Stimulated activated CD8-positive, alpha-beta memory T cell treated with anti-CD3 and anti-CD28 coated beads, Interleukin-2, amount 100 ng/mL, for 1 hour (primary cell): ENCODE measurements at places on chromosomes 12 and 14.

DNA sequence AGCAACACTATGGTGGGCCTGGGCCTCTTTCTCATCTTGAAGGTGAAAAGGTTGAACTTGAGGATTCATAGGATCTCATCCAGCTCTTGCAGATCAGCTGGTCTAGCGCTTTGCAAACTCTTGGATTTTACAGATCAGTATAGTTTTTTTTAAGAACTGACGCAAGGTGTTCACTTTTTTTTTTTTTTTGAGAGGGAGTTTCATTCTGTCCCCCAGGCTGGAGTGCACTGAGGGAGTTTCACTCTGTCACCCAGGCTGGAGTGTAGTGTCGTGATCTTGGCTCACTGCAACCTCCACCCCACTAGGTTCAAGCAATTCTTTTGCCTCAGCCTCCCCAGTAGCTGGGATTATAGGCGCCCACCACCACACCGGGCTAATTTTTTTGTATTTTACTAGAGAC is 20.4 kb upstream of the LGMN start:
- no peak for DNase-seq

DNA sequence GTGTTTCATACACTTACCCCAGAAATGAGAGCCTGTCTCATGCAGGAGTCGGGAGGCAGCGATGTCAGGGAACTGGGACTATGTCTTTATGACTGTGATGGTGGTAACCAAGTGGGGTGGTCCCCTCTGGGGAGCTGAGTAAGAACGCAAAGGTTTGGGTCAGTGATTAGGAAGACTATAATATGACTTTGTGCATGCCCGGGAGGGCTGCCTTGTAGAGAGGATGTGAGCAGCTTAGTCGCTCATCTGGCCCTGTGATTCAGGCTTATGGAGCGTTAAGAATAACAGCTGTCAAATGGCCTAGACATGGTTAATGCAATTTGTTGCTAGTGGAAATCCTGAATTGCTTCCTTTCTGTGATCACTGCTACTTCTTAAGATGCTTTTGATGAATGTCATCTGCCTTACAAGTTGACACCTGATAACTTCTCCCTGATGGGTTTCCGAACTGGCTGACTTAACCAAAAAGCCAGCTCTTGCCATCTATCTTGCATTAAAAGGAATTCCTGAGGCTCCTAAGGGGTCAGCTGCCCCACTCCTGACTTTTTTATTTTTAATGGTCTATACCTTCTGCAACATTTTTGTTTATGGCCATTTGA is 35.4 kb upstream of the AACS start:
- DNase-seq: no peak

DNA sequence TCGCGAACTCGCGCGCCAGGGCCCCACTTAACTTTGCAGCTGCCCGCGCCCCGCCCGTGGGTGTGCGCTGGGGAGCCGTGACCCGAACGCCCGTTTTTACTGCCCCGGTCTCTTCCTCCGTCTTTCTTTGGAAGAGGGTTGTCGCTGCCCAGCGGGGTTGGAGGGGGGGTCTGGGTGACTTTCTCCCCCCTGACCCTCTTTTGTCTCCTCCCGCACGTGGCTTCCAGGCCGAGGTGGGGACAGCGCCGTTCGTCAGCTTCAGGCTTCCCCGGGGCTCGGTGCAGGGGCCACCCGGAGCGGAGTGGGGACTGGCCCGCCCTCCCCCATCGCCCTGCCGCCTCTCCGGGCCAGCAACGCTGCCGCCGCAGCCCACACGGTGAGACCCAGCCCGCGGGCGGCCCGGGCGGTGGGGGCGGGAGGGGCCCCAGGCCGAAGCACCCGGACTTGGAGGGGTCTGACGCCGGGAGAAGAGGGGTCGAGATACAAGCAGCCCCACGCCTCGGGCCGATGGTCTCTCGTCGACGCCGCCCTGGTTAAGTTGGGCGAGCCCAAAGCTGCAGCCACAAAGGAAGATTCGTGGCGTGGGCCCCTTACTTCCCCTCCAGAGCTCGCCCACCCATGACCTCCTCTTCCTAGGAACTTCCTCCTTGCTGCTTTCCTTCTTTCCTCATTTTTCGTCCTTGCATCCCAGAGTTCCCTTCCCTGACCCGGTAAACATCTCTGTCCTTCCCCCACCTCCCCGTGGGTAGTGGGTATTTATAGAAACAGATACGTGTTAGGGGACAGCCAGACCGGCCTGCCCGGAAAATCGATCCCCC is 1.2 kb downstream of the DYRK2 start:
- DNase-seq: peak; percentile 6

GRCh38 chr12:102322254-102322653 is 124.6 kb upstream of the PMCH start:
- DNase-seq: no peak

- DNase-seq: no peak
Measured at GRCh38 chr14:68932231-68932630, 46.9 kb downstream of the ACTN1 start.

DNA sequence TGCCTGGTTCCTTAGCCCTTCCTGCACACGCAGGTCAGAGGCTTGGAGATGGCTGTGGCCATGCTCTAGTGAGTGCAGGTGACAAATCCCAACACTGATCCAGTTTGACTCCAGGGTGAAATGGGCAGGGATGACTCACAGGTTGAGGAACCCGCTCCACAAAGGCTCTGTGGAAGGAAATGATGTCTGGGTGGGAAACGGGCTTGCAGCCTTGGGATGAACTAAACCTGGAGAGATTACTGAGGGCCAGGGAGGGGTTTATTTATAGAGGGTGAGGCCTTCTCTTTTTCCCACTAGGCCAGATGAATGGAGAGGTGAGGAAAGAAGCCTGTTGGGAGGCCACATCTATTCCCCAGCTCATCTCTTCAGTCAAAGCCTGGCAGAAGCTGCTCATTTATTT is 29.3 kb upstream of the EMP1 start:
- no peak for DNase-seq

DNA sequence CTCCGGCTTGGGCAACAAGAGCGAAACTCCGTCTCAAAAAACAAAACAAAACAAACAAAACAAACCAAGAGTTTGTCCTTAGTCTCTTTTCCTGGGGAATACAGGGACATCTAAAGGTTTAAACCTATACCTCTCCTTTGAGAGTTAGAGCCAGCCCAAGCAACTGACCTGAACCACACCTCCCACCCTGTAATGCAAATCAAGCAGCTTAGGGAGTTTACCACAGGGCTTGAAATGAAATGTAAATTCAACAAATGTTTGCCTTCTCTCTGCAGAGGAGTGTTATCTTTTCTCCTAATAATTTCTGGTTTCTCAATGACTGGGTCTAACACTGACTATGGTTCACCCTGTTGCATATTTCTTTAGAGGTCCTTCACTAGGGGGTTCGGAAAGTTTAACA is 16.7 kb downstream of the PPP1CC start:
- DNase-seq: no peak

GRCh38 chr14:88937706-88938105 is 113.3 kb downstream of the TTC8 start:
- no peak for DNase-seq

DNA sequence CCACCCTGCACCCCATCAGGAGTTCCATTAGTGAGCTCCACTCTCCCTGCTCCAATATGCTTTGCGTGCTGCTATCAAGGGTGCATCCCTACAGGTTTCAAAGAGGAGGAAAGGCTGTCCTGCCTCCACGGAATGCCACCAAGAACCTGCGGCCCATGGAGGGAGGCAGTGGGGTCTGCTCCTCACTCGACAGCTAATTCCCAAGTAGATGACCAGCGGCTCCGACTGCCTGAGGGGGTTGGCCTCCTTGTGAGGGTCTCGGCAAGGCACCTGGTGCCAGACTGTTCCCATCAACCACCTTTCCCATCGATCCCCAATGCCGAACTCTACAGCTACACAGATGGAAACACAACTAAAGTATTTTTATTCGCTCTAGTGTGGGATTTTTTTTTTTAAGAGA is 36.0 kb downstream of the AMN start:
- DNase-seq: no peak

GRCh38 chr14:68777644-68778043 is 15.2 kb downstream of the ZFP36L1 start:
- DNase-seq: no peak

- no peak for DNase-seq
Measured at GRCh38 chr12:41205070-41205709, 17.1 kb downstream of the PDZRN4 start.
